Activated T-cell treated with anti-CD3 and anti-CD28 coated beads, Interleukin-2, amount 50 U/mL, for 24 hours (primary cell): ENCODE measurements at places on chromosomes 13 and 19.

- DNase-seq = no peak
These were observed 1446.8 kb downstream of the UQCRFS1 start for GRCh38 chr19:27765912-27766725.

GRCh38 chr19:57709616-57710015 lies 612 bp upstream of the ZNF154 start:
- no peak for DNase-seq

GRCh38 chr13:41268764-41269163 lies 5.4 kb upstream of the MTRF1 start:
- DNase-seq = no peak

DNA sequence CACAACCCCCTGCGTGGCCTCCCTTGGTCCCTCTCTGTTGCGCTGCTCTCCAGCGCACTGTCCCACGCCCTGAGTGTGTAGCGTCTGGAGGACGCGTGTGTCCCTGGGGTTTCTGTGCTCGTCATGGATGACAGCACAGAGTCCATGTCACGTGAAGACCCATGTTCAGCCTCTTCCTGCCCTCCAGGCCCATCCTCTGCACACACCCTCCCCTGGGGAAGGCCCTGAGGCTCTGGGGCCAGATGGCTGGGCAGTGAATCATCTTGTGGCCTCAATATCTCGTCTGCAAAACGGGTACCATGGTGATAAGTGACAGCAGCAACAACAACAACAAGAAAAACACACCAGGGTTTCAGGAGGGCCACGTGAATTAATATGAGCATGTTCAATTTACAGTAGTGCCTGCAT lies 71.5 kb upstream of the ARHGEF7 start:
- DNase-seq = no peak

DNA sequence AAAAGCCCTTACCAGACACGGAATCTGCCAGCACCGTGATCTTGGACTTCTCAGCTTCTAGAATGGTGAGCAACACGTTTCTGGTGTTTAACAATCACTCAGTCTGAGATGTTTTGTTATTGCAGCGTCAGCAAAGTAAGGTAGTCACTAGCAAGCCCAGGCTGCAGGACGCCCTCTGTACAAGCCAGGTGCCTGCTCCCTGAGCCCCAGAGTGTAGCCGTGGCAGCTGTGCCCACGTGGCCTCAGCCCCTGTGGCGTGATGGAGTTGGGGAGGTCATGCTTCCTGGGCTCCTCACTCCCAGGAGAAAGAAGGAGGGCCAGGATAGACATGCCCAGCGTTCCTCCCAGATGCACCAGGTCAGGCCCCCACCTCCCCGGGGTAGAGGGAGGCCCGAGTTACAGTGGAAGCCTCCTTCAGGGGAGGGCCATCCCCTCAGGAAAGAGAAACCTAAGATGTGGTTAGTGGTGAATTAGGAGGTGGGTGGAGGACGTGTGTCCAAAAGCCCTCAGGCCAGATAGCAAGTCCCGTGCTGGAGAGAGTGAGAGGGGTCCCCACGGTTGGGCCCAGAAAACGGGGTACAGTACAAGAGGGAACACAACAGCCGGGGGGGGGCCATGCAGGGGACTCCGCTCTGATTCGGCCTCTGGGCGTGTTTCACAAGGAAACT lies 169.6 kb upstream of the SOX1 start:
- DNase-seq = no peak

- DNase-seq = no peak
These were observed 20.0 kb upstream of the ZNF14 start for GRCh38 chr19:19752760-19753403.

GRCh38 chr13:34523406-34523805 lies 418.7 kb upstream of the NBEA start:
- no peak for DNase-seq

- no peak for DNase-seq
These were observed 22.9 kb upstream of the GPI start for GRCh38 chr19:34341935-34342680.

DNA sequence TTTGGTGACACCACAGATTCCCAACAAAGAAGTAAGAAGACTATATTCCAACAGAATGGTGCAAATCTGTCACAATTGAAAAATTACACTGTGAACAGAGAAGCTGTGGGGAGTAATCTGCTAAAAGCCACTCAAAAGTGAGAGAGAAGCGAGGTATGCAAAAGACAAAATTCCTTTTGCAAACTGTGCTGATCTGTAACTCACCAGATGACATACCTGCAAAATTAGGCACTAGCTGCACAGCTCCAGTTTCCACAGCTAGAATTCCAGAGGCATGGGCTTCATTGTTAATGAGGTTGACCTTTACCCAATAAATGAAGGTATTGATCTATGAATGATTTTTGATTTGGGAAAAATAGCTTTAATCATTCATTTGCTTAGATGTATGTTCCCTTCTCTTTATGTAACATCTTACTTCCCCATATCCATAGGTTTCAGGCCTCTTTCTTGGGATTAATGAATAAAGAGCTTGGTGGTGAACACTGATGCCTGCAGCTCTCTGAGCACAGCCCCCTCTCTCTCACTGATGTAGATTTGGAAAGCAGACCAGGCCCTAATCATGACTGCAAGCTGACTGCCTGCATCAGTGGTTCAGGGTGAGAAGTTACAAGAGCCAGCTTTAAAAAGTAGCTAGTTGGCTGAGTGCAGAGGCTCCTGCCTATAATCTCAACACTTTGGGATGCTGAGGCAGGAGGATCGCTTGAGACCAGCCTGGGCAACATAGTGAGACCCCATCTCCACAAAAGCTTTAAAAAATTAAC lies 85.2 kb downstream of the LACC1 start:
- DNase-seq = no peak

DNA sequence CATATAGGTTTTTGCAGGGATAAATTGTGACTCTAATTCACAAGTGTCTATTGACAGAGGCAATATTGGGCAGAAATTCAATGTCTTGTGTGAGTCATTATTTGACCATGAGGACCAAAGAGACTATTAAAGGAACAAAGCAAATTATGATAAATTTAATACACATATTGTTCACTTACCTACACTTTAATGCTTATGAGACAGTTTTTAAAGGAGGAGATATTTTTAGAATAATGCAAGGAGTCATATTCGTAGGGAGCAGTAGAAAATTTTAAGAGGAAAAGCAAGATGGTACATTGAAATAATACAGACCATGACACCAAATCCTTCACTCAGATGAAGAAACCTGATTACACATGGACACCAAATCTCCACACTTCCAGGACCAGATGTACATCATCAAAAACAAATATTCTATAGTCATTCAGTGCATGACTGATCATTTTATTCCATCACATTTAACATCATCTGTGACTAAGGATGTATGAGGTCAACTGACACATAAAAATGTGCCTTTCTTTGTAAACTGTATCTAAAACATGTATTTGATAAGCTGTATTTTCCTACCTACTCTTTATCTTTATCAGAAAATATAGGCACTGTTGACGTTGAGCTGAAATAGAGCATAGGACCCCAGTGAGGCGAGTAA lies 4.2 kb upstream of the OR7A17 start:
- no peak for DNase-seq

- DNase-seq = no peak
These were observed 169 bp downstream of the GRAMD1A start for GRCh38 chr19:35000338-35000646.

DNA sequence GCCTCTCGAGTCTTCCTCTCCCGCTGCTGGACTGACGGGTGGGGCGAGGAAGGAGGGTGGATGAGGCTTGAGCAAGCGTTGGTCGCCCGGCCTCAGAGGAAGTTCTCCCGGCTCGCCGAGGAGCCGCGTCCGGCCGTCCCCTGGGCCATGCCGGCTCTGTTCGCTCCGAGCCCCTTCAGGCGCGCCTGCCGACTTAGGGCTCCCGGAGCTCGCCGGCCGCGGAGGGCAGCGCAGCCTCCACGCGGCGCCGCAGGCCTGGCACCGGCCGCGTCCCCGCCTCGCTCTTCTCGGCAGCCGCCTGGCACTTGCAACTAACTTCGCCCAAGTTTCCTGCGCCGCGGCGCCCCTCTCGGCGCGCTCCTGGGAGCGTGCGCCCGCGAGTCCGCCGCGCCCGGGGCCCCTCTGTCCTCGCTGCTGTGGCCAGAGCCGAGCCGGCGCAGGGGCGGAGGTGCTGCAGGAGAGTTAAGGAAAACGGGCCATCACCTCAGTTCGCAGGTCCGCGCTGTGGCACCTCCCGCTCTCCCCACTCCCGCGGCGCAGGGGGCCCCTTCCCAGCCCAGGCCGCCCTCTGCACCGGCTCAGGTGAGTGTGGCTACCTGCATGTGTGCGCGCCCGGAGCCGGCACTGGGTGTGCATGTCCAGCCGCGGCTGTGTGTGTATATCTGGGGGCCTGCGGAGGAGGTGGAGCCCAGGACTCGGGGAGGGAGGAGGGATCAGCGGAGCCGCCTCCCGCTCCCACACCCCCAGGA lies 641 bp upstream of the SOX21 start:
- DNase-seq = no peak

DNA sequence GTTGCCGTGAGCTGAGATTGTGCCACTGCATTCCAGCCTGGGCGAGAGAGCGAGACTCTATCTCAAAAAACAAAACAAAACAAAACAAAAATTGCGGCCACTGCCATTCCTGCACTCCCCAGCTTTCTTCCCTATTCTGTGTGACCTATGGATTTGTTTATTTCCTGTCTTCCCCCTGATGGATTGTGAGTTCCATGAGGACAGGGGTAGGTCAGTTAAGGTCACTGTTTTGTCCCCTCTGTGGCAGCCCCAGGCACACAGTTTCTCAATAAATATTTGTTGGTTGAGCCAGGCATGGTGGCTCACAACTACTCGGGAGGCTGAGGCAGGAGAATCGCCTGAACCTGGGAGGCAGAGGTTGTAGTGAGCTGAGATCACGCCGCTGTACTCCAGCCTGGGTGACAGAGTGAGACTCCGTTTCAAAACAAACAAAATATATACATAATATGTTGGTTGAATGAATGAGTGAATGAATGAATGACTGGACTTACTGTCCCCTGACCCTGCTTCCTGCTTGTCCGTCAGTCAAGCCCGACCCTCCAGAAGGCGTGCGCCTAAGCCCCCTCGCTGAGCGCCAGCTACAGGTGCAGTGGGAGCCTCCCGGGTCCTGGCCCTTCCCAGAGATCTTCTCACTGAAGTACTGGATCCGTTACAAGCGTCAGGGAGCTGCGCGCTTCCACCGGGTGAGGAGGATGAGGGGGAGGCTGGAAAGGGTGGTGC lies 5.0 kb downstream of the EBI3 start:
- no peak for DNase-seq

DNA sequence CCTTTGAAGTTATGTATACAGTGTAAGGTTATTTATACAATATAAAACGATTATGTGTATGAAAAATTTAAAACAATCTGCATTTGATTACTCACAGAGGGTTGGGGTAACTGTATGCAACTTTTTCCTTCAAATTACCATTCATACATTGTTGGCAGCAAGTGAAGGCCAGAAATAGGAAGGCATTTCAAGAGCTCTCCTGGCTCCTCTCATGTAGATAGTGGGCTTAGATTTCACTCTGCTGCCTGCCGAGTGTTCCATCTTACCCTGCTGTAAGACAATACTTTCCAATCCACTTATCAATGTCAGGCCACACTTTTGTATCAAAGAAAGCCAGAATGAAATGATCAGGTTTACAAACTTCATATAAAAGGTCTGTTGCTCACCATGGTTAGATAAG lies 245.2 kb downstream of the DNAJC15 start:
- DNase-seq = no peak
